Activated CD8-positive, alpha-beta T cell treated with anti-CD3 and anti-CD28 coated beads for 36 hours (primary cell): ENCODE measurements at places on chromosomes 3 and 15. TPM values are rescaled to one million over a fixed set of nuclear protein-coding genes. Genes with fewer than 3 reads are reported as not detected.

TNFSF10 gene
- total RNA-seq, result 21.5 TPM

- no peak overlapping the region for H3K4me3 ChIP-seq
- no peak overlapping the region for H3K27ac ChIP-seq
- H3K36me3 ChIP-seq, result no peaks in the 10 kb centered on the region
Observed at GRCh38 chr3:180409883-180410282, 192.1 kb upstream of the TTC14 start.

MYLK gene
- not detected for total RNA-seq

SAMMSON gene
- not detected for total RNA-seq

DNA sequence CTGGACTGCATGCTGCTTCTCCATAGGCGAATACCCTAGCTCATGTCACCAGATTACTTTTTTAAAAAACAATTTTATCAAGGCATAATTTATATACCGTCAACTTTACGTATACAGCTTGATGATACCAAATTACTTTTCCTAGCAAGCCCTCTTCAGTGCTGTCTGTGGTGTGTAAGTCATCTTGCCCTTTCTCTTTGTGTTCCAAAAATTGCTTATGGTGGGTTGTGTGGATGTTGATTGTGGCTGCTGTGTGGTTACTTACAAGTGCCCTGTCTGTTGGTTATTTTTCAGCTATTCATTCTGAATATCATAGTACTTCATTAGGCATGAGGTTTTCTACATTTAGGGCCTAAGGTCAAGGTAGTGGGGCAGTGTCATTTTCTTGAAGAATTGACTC is 12.8 kb downstream of the TMOD3 start:
- DNase-seq, result peak; percentile 19
- H3K4me1 ChIP-seq, result peaks cover 75% of the 10 kb centered on the region
- peaks cover 3% of the 10 kb centered on the region for H3K36me3 ChIP-seq
- H3K4me3 ChIP-seq, result no peak overlapping the region
- no peaks in the 10 kb centered on the region for H3K27me3 ChIP-seq
- peak overlapping the region; percentile 53 for H3K27ac ChIP-seq

GRCh38 chr3:16396202-16396601 is 117.3 kb downstream of the RFTN1 start:
- peaks cover 61% of the 10 kb centered on the region for H3K36me3 ChIP-seq
- no peaks in the 10 kb centered on the region for H3K27me3 ChIP-seq
- no peak for DNase-seq
- H3K4me3 ChIP-seq, result no peak overlapping the region
- peaks cover 49% of the 10 kb centered on the region for H3K4me1 ChIP-seq

DNA sequence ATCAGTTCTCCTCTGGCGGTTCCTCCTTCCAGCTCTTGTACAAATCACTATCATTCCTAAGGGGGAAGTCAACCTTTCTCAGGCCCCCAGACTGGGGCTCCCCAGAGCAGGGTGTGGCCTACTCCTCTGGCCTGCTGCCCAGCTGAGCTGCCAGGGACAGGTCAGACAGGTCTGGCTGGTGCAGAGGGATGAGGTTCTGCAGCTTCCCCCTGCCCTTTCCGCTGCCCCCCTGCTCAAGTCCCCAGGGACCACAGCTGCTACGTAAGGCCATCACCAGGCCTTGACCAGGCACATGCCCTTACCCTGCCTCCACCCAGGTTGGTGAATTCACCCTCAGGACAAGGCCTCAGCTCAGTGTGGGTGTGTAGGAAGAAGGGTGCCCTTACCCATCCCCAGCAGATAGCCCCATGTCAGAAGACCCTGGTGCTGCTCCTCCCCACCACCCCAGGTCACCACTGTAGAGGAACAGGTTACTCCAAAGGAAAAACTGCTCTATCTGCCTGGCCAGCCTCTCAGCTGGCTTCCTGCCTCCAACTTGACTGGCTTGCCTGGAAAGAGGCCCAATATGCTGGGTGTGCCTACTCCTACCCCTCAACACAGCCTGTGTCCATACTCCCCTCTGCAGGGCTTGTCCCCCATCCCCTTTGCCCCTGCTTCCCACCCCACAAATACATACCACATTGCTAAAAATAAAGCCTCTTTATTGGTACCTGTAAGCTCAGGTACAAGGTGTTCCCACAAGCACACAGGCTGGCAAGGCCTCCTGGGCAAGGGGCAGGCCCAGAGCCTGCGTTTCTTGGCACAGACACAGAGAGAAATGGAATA is 12.0 kb downstream of the CSRNP1 start:
- peak overlapping the region; percentile 30 for H3K27ac ChIP-seq
- DNase-seq, result no peak
- H3K27me3 ChIP-seq, result no peaks in the 10 kb centered on the region
- H3K36me3 ChIP-seq, result peaks cover 61% of the 10 kb centered on the region
- peaks cover 47% of the 10 kb centered on the region for H3K4me1 ChIP-seq

- H3K36me3 ChIP-seq, result no peaks in the 10 kb centered on the region
- no peak overlapping the region for H3K27ac ChIP-seq
- H3K27me3 ChIP-seq, result peaks cover 15% of the 10 kb centered on the region
- peaks cover 2% of the 10 kb centered on the region for H3K4me1 ChIP-seq
Observed at GRCh38 chr15:69032031-69032430, 17.5 kb downstream of the NOX5 start.

LMAN1L gene
- 0.11 TPM for total RNA-seq

DNA sequence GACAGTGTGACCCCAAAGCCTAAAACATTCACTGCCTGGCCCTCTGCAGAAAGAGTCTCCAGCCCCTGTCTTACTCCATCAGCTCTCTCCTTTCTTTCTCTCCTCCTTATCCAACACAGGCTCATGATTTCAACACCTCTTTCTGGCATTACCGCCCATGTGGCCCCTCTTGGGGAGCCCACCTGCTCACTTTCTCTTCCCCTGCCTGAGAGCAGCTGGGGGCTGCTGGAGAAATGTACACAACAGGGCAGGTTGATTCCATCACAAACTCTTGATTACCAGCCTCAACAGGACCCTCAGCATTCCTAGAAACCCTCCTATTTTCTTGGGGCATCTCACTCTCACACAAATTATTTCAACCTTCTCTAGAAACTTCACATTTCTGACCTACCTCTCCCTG is 98.3 kb downstream of the ABHD5 start:
- no peak overlapping the region for H3K27ac ChIP-seq
- no peak overlapping the region for H3K4me3 ChIP-seq
- no peak for DNase-seq

DNA sequence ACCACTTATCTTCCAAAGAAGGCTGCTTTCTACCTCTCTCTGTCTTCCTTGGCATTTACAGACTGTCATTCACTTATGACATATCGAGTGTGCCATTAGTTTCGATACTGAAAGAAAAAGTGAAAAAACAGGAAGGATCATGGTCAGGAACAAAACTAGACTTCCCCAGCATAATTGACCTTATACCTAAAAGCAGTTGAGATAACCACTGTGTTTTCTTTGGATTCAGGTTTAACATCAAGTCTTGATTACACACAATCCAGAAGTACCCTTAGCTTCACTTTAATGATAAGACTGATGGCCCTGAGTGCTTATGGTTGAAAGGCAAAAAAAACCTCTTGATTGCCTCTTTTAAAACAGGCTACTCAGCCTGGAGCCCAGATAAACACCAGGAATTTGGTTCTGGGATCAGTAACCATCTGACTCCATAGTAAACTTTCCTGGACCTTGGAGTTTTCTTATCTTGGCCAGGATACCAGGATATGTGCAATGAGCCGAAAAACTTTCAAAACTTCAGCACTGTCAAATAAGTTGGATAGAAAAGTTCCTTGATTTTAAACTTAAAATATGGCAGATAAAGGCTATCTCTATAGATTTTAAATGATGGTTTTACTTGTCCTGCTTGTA is 5.0 kb upstream of the UACA start:
- peaks cover 19% of the 10 kb centered on the region for H3K27me3 ChIP-seq
- H3K4me3 ChIP-seq, result no peak overlapping the region
- peaks cover 15% of the 10 kb centered on the region for H3K4me1 ChIP-seq
- no peak overlapping the region for H3K27ac ChIP-seq
- no peak for DNase-seq

SAXO2 gene
- total RNA-seq, result 1.1 TPM

POLG gene
- total RNA-seq, result 101 TPM

DNA sequence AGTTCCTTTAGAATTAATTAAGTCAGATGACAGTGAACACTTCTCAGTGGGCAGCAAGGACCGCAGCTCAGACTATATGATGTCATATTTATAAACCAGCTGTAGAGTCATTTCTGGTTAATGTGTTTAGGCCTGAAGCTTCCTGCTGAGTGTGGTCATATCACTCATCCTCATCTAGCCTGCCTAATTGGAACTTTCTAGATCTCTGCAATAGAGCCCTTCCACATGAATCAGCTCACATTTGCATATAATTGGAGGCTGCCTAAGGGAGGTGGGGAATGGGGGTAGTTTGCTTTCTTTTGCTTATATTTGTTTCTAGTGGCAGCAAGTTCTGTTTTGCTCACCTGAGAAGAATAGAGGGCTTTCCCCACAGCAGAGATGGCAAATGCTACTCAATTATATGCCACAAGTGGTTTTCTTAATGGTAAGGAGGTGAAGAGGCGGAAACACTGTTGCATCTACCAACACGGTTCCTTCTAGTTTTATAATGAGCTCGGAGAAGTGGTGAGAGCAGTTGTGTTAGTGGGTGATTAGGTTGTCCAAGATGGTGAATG is 148.1 kb downstream of the KLHL25 start:
- DNase-seq, result peak; percentile 60
- peak overlapping the region; percentile 81 for H3K27ac ChIP-seq
- peaks cover 49% of the 10 kb centered on the region for H3K4me1 ChIP-seq

DNA sequence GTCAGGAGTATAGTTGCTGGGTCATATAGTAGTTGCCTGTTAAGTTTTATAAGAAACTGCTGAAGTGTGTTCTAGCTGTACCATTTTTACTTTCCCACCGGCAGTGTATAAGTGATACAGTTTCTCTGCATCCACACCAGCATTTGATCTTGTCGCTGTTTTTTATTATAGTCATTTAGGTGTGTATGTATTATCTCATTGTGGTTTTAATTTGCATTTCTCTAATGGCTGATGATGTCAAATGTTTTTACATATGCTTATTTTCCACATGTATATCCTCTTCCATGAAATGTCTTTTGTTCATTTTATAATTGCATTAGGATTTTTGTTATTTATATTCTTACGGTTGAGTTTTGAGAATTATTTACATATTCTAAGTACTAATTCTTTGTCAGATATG is 254.3 kb downstream of the CLSTN2 start:
- no peaks in the 10 kb centered on the region for H3K36me3 ChIP-seq
- no peak overlapping the region for H3K27ac ChIP-seq
- H3K4me1 ChIP-seq, result no peaks in the 10 kb centered on the region
- H3K27me3 ChIP-seq, result no peaks in the 10 kb centered on the region

TMED3 gene
- total RNA-seq, result 40.1 TPM

- H3K27ac ChIP-seq, result peak overlapping the region; percentile 84
- peak; percentile 55 for DNase-seq
- peaks cover 54% of the 10 kb centered on the region for H3K4me1 ChIP-seq
- no peaks in the 10 kb centered on the region for H3K36me3 ChIP-seq
- peak overlapping the region; percentile 69 for H3K4me3 ChIP-seq
Observed at GRCh38 chr3:39178553-39178952, 13.8 kb downstream of the XIRP1 start.

GRCh38 chr3:108410531-108410984 is 99.8 kb downstream of the MYH15 start:
- peaks cover 3% of the 10 kb centered on the region for H3K4me1 ChIP-seq
- no peak for DNase-seq
- no peak overlapping the region for H3K27ac ChIP-seq
- no peak overlapping the region for H3K4me3 ChIP-seq
- no peaks in the 10 kb centered on the region for H3K36me3 ChIP-seq

DNA sequence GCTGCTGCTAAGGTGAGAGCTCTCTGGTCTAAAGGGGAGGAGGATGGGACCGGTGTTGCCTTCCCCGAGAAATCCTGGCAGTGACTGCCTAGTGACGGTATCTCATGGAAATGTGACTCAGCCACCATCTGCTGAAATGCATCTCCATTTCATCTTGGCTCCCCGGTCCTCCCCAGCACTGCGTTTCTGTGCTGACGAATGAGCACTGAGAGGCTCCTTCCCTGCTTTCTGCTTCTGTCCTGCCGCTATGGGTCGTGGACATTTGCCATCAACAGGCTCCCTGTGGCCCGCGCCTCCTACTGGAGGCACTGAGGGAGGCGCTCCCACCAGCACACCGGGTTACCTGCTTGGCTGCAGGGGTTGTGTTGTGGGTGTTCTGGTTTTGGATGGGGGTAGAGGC is 13.5 kb upstream of the SEC13 start:
- DNase-seq, result no peak
- no peak overlapping the region for H3K27ac ChIP-seq
- H3K4me3 ChIP-seq, result no peak overlapping the region
- H3K27me3 ChIP-seq, result peaks cover 4% of the 10 kb centered on the region
- H3K4me1 ChIP-seq, result peaks cover 13% of the 10 kb centered on the region
